BJ (cell line): ENCODE measurements at places on chromosomes 2 and 18.

- no peak for DNase-seq
These were observed 2.1 kb downstream of the LBH start for GRCh38 chr2:30233271-30234009.

- DNase-seq, result no peak
These were observed 83.6 kb downstream of the HS1BP3 start for GRCh38 chr2:20567159-20567925.

DNA sequence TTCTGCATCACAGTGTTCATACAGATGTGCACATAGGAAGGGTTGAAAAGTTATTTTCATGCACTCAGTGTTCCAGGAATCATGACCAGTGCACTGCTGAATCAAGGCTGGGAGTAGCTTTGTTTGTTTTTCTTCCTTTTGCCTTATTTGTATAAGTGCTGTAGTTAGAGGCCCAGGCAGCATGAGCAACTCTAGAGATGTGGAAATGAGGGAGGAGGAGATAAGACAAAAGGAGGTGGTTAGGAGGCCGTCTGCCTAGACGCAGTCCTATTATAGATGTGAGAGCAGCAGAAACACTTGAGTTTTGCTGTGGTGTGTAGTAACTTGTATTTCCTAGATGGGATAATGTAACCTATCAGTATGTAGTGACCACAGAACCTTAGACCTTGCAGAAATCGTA, 264.3 kb upstream of the RASGRP3 start:
- peak; percentile 46 for DNase-seq

DNA sequence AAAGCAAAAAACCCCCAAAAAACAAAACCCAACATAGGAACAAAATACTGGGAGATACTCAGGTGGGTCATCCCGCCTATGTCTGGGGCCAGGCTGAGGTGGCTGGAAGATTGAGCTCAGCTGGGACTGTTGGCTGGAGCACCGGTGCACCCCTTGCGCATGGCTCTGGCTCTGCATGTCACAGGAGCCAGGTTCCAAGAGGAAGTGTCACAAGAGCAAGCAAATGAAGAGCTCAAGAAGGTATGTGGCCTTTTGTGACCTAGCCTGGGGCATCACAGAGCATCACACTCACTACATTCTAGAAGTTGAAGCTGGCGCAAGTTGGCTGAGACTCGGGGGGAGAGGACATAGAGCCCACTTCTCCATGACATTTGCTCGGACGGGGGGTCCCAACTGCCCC, 40.6 kb downstream of the PDCL3 start:
- no peak for DNase-seq

DNA sequence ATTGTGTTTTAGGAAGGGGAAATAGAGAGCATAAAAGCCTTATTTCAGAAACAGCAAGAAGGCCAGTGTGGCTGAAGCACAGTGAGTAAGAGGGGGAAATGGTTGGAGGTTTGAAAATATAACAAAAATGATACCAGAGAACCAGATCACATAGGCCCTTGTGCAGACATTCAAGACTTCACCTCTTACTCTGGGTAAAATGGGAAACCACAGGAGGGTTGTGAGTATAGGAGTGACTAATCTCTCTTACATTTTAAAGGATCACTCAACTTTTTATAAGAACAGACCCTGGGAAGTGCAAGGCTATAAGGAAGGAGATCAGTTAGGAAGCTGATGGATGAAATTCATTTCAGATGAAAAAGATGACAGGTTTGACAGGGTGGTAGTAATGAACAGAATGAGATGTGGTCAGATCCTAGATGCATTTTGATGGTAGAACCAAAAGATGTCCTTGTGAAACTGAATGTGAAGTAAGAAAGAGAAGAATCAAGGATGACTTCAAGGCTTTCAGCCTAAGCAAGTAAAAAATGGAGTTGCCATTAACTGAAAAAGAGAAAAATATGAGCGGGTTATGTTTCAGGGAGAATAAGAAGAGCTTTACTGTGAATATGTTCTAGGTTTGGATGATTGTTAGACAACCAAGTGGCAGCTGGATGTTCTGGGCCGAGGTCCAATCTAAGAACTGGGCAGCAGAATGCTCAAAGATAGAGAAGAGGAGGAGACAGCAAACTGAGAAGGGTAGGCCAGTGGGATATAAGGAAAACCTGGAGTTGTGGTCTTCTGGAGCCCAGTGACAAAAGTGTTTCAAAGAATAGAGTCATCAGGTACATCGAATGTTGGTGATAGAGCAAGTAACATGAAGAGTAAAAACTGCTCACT, 65.1 kb downstream of the USP40 start:
- no peak for DNase-seq

GRCh38 chr2:44324971-44325426, 36.3 kb downstream of the PREPL start:
- peak; percentile 35 for DNase-seq

DNA sequence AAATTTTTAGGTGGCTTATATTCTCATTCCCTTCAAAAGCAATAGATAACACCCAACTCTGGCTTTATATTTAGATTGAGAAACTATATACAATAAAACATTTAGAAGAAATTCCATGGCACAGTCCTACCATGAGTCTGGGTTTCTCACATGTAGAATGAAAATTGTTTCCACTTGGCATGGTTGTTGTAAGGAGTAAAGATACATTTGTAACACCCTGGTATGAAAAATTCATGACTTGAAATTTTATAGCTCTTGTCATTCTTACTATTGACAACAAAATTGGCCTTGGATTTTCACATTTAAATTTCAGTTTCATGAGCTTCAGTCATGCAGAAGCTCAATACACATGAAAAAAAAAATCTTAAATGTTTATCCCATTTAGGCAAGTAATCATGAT, 92.5 kb upstream of the CBLN2 start:
- no peak for DNase-seq

GRCh38 chr2:225104321-225104720, 62.1 kb upstream of the DOCK10 start:
- DNase-seq, result no peak

- DNase-seq, result no peak
These were observed 48.9 kb upstream of the ATG16L1 start for GRCh38 chr2:233202531-233202944.

DNA sequence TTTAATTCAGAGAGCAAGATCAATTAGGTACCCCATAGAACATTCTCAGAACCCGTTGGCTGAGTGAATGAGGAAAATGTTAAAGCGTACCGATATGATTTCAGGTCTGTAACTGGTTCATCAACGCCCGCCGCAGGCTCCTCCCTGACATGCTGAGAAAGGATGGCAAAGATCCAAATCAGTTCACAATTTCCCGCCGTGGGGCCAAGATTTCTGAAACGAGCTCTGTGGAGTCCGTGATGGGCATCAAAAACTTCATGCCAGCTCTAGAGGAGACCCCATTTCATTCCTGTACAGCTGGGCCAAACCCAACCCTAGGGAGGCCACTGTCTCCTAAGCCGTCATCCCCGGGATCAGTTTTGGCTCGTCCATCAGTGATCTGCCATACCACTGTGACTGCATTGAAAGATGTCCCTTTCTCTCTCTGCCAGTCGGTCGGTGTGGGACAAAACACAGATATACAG, 7.3 kb downstream of the TGIF1 start:
- no peak for DNase-seq

DNA sequence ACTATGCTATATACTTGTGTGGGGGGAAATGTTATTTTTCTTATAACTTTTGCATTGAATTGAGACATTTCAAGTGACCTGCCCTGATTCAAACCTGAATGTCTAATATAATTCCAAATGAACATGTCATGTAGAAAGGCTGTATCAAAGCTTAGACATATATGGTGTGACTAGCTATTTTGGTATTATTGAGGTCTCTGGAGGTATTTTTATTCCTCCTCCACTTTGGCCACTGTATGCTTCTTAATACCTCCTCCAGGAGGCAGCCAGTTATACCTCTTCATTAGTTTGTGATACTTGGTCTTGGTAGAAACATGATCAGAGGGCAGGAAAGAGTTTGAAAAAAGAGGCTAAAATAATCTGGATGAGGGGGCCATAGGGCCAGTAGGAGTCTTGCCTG, 217.1 kb downstream of the TCF4 start:
- no peak for DNase-seq

DNA sequence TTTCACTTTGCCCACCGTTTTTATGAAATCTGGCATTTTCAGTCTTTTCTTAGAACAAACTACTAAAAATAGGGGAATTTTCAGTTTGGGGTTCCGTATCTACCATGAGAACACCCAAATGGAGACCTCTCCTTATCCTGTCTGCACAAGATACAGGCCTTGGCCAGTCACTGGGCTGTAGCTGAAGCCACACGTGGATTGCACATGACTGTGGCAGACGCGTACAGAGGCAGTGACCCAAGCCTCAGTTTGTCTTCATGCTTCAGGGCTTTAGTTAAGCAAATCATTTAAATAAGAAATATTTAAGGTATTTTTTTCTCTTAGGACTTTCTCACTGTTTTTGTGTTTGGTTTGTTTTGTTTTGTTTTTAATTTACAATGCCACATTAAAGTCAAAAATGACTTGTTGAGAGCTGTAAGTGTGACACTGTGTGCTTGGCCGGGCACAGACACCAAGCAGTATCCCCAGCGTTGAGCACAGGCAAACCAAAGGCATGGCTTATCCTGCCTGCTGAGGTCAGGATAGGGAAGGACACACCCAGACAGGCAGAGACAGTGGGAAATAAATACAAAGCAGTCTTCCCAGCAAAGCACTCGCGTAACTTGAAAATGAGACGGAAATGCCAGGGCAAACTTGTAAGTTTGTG, 53.3 kb downstream of the TRAPPC12 start:
- DNase-seq, result no peak

GRCh38 chr18:34018336-34018735, 206.4 kb downstream of the NOL4 start:
- no peak for DNase-seq

GRCh38 chr2:97697252-97698235, 15.8 kb upstream of the ZAP70 start:
- DNase-seq, result peak; percentile 9

- no peak for DNase-seq
These were observed 16.0 kb downstream of the YPEL5 start for GRCh38 chr2:30162806-30163205.

DNA sequence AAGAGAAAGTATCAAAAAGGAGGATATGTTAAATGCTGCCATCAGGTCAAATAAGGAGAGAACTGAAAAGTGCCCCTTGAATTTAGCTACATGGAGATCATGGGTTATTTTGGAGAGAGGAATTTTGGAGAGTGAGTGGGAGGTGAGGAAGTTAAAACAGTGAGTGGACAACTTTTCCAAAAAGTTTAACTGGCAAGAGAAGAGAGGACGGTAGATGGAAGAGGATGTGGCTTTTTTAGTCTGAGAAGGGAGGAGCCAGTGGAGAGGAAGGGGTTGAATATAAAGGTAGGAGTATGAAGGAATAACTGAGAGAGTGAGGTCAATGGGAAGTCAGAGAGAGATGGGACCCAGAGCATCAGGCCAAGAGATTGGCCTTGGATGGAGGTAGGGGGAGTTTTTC, 62.5 kb upstream of the NFE2L2 start:
- DNase-seq, result no peak

- no peak for DNase-seq
These were observed 3.0 kb downstream of the OSR1 start for GRCh38 chr2:19355416-19355821.

DNA sequence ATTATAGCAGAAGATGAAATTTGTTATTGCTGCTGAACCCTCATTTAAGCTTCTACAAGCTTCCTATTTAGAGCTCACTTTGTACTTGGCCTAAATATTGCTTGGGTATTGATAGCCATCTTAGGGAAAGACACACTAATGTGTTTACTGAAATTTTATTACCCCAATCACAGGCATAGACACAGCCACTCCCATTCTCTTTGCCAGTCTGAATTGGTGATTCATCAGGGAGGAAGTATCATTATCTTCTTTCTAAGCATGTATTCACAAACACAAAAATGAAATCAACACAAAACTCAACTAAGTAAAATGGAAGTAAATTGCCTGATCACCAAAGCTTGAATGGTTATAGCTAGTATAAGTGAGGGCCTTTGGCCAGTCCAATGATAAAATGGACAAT, 666.3 kb downstream of the TSN start:
- no peak for DNase-seq

DNA sequence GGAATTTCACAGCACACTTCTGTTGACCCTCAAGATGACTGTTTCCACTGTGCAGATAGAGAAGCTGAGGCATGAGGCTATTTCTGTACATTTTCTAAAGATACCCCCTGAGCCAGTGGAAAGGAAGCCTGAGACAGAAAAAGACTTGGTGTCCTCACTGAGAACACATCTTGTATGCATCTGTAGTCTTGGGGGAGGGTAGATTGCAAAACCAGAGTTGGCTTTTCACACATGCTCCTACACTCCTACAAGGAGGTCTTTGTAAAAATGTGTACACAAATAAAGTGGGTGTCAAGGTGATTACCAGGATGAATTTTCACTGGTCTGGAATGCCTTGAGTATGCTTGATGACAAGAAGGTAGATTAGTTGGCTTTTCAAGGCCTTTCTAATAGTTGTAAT, 98.0 kb downstream of the KCTD18 start:
- no peak for DNase-seq

- no peak for DNase-seq
These were observed 249.7 kb downstream of the SP3 start for GRCh38 chr2:173715441-173715840.

GRCh38 chr18:35454803-35455202, 43.0 kb downstream of the INO80C start:
- no peak for DNase-seq

GRCh38 chr2:29520001-29520400, 401.4 kb downstream of the ALK start:
- peak; percentile 29 for DNase-seq

- no peak for DNase-seq
These were observed 919 bp upstream of the SCN2A start for GRCh38 chr2:165238295-165238694.

- DNase-seq, result no peak
These were observed 213.1 kb downstream of the EXOC6B start for GRCh38 chr2:72612614-72613160.

- no peak for DNase-seq
These were observed 222.6 kb downstream of the ANAPC1 start for GRCh38 chr2:111661286-111661940.

- DNase-seq, result no peak
These were observed 81.6 kb downstream of the RTN4 start for GRCh38 chr2:54968561-54969218.

GRCh38 chr18:77022556-77022955, 110.0 kb downstream of the MBP start:
- no peak for DNase-seq

GRCh38 chr18:45255197-45255890, 359.9 kb upstream of the SLC14A2 start:
- peak; percentile 90 for DNase-seq

- no peak for DNase-seq
These were observed at the start of gene DHRS9 for GRCh38 chr2:169069341-169069740. Gene DHRS9, plus strand, starts transcription at chr2:169069563. Its CDS starts 12,019 bp downstream, at chr2:169081582.

GRCh38 chr2:121137571-121137970, 147.4 kb downstream of the TFCP2L1 start:
- no peak for DNase-seq

GRCh38 chr2:127197475-127198385, 22.4 kb downstream of the CYP27C1 start:
- DNase-seq, result no peak

- no peak for DNase-seq
These were observed at the start of gene ACOXL for GRCh38 chr2:110732422-110733413. Gene ACOXL, plus strand, starts transcription at chr2:110732573. Its CDS starts 35,817 bp downstream, at chr2:110768390.

- DNase-seq, result no peak
These were observed 44.3 kb upstream of the TNFRSF11A start for GRCh38 chr18:62280786-62281185.
